ENCODE measurements at places on chromosomes 3 and 15.

- DNase-seq: no peak
These were observed 85.0 kb downstream of the MECOM start for GRCh38 chr3:169578381-169579024.

DNA sequence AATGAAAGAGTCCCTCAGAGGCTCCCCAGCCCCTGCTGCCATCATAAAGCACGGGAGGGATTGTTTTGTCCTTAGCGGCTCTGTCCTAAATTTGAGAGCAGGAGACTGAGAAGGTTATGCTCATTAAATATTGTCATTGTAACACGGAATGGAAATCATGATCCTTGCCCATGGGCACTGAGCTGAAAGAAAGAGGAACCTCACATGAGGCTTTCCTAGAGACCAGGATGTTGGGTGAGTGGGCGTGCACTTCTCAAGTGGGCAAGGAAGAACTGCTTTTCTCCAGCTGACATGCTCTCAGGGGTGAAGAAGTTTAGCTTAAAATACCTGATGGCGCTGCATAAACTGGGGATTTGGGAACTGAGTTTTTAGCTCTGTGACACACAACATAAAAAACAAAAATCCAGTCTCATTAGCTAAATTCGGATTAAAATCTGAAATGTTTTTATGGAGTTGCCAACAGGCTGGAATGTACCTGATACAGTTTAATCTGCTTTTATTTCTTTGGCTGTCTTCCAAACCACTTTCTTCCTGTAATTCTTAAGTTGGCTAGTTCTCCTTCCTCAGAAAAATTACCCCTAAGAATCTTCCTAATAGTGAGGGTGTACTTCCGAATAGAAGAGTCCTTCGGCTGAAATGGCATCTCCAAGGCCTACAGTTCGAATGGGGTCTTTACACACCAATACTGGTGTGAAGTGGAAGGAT, 31.7 kb downstream of the ADPGK start:
- peak; percentile 35 for DNase-seq

GRCh38 chr3:22129101-22129500, 378.1 kb upstream of the ZNF385D start:
- DNase-seq: no peak

- peak; percentile 75 for DNase-seq
These were observed 18.8 kb downstream of the STAG1 start for GRCh38 chr3:136733317-136733833.

Data from SK-MEL-5 (cell line).